ENCODE measurements at places on chromosomes 16 and 17.
A peak's percentile ranks its signal among the peaks of the same experiment; 100 is the strongest.

GRCh38 chr17:38464723-38465390 lies 36.6 kb downstream of the ARHGAP23 start:
- peak; percentile 87 for DNase-seq

DNA sequence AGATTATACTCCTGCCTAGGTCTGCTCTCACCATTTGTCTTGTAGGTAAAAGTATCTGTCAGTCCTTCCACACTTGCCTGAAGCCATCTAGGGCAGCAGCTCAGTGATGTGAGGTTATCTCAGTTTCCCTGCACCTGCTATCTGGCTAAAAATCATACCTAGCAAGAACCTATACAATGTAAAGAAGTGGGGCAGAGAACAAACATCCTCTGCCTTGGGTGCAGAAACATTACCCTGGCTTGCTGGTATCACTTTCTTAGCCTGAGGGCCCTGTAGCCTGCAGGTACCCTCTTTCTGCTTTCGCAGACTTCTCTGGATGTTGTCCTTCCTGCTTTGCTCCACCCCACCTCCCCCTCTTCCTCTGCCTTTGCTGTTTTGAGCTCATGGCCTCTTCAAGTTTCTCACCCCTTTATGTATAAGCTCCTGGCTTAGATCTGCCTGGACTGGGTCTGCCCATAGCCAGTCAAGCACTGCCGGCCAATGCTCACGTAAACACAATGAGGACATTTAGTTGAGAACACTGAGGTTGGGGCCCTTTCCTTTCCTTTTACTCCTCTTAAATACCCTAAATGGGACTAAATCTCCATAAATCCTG lies 8.7 kb upstream of the SDK2 start:
- no peak for DNase-seq

DNA sequence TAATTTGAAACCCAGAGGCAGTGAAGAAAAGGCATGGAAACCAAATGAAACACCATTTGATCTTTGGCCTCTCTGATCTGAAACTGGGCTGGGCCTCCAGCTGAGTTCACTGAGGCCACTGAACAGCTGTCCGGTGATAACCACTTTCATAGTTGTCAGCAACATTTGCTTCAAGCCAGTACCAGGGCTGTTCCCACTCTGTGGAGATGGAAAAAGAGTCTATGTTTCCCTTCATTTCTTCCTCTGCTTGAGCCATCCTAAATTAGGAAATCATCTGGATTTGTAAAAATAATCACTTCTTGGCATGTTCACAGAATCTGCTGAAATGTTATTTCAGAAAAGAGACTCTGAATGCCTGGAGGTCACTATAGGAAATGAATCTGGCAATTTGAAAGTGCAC lies 119.3 kb downstream of the STX8 start:
- DNase-seq: no peak

GRCh38 chr17:64007838-64008282 lies 9.7 kb downstream of the PRR29 start:
- no peak for DNase-seq

GRCh38 chr16:25013751-25014499 lies 1.2 kb downstream of the ARHGAP17 start:
- no peak for DNase-seq

- no peak for DNase-seq
These were observed 262.6 kb downstream of the PRKCA start for GRCh38 chr17:66564992-66565465.

- DNase-seq: no peak
These were observed 1.4 kb upstream of the PRDM7 start for GRCh38 chr16:90078579-90078895.

DNA sequence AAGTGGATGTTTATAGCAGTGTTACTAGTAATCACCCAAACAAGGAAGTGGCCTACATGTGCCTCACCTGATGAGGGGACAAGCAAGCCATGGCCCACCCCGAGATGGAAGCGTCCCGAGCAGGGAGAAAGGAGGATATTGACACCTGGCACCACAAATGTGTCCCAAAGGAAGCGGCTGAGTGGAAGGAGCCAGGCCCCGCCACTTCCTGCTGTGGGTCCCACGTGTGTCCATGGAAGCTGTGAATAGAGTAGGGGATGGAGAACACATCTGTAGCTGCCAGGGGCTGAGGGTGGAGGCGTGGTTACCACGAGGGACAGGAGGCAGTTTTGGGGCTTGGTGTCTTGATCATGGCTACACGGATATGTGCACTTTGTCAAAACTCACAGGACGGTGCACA lies 49.2 kb downstream of the KCNJ12 start:
- no peak for DNase-seq

DNA sequence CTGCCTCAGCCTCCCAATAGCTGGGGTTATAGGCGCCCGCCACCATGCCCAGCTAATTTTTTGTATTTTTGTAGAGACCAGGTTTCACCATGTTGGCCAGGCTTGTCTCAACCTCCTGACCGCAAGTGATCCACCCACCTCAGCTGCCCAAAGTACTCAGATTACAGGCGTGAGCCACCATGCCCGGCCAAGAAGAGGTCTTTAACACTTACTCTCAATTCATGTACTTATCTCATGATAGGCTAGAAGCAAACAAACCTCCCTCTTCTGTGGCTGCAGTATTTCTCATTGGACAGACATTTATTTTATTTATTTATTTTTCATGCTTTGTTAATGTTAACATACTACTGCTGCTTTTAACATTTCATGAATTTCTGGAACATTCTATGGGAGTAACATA lies 7.0 kb upstream of the NT5C start:
- DNase-seq: no peak

- DNase-seq: peak; percentile 67
These were observed 481.9 kb downstream of the SOX9 start for GRCh38 chr17:72602517-72603419.

GRCh38 chr16:50169555-50170096 lies 16.5 kb downstream of the TENT4B start:
- DNase-seq: no peak

DNA sequence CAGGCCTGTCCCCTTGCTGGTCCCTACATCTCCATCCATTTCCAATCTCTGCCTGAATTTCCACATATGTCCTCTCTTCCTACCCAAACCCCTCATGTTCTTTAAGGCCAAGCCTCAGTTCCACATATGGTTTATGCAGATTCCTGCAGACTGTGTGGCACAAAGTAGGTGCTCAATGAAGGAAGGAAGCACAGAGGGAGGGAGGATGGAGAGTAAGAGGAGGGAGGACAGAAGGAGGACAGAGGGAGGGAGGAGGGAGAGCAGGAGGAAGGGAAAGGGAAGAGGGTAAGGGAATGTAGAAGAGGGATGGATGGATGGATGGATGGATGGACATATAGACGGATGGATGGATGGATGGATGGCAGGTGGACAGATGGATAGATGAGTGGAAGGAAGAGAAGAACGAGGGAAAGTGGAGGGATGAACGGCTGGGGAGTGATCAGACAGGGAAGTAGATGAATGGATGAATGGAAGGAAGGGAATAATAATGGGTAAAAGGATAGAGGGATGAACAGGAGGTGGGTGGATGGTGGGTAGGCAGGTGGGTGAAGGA lies 7.7 kb upstream of the KRT14 start:
- no peak for DNase-seq

DNA sequence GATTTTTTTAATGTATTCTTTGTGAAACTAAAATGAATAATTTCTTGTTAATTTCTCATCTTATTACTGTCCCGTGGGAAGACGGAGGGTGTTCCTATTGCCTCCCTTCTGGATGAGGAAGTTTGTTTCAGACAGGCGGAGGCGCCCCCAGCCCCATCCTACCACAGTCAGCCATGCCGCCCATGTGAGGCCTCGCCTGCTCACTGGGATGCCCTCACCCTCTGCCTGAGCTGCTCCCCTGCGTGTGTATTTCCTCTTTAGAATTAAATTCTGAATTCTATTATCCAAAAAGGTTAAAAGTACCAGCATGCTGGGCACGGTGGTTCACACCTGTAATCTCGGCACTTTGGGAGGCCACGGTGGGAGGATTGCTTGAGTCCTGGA lies 14.0 kb downstream of the KCTD2 start:
- DNase-seq: no peak

- DNase-seq: no peak
These were observed 52.6 kb downstream of the NOS2 start for GRCh38 chr17:27747462-27748359.

DNA sequence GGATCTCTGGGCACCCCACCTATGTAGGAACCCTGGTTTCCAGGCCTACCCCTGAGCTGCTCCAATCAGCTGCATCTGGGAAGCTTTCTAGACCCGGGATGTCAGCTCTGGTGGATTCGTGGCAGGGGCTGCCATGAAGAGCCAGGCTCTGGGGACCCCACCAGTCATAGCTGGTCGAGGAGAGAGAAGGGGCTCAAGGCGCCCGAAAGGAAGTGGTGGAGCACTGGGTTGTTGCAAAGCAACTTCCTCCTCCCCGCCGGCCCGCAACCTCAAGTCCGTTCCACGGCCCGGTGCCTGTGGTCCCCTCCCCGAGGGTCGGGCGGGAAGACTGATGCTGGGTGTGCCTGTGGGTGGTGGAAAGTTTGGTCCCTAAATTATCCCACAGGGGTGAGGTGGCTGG lies 10.2 kb downstream of the TBKBP1 start:
- no peak for DNase-seq

GRCh38 chr16:79328402-79329165 lies 272.0 kb downstream of the MAF start:
- DNase-seq: no peak

DNA sequence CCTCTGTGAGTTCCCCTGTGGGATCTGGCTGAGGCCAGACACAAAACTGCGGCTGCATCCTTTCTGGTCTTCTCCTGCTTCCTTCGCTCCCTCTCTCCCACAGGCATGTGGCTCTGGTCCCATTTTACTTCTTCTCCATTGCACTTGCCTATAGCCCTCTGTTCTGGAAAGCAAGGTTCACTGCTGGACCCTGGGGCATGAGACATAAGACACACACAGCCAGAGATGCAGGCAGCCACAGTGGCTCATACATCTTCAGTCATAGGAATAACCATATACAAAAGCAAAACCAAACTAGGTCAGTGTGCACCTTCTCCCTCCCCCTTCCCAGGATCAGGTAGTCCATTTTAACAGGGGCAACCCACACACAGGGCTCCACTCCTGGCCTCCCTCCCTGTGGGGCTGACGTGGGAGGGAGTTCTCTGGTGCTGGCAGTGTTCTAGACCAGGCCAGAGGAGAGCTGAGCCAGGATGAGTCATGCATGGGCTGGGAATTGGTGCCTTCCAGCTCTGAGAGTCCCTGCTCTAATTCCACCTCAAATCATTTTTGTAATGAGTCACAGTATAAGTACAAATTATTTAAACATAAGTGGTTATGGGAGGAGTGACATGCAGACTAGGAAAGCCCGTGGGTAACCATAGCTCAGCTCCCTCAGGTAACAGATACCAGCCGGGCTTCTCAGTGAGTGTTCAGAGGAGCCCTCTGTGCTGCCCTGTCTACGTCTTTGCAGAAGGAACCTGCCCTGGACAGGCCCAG lies 58.0 kb downstream of the ASIC2 start:
- peak; percentile 95 for DNase-seq

- no peak for DNase-seq
These were observed 2.1 kb downstream of the KCNH4 start for GRCh38 chr17:42178817-42179216.

GRCh38 chr16:46857368-46857945 lies 26.5 kb upstream of the C16orf87 start:
- DNase-seq: peak; percentile 57

DNA sequence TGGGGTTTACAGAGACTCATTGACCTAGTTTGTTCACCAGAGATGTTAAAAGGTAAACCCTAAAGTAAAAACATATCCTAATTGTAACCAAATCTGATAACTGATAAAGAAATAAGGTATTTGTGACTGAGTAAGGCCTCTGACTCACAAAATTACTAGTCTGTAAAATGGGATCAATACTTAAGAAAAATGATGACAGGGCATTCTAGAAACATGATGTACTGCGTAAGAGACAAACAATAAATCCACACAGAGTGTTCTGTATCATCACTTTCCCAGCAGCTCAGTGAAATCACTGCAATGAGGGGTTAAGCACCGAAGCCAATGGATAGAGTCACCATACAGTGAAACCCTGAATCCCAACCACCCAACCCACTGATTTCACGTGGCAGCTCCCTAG lies 91.5 kb downstream of the VPS53 start:
- DNase-seq: no peak

DNA sequence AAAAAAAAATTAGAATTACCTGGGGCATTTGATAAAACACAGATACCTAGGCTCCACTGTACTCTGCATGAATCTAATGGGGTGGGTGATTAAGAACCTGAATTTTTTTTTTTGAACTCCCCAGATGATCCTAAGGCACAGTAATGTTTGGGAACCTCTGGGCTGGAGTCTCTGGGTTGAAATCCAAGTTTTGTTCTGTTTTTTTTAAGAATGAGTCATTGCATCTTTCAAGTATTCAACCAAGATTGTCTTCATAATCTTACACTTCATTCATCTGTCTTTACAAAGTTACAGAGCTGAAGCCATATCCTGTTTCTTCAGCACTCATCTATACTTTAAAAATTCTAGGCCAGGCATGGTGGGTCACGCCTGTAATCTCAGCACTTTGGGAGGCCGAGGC lies 52.6 kb downstream of the PIGL start:
- no peak for DNase-seq
